Stimulated activated CD4-positive, alpha-beta T cell treated with anti-CD3 and anti-CD28 coated beads, Interleukin-1b, Interleukin-23, amount 100 ng/mL, for 48 hours (primary cell): ENCODE measurements at places on chromosomes 12 and 14.

DNA sequence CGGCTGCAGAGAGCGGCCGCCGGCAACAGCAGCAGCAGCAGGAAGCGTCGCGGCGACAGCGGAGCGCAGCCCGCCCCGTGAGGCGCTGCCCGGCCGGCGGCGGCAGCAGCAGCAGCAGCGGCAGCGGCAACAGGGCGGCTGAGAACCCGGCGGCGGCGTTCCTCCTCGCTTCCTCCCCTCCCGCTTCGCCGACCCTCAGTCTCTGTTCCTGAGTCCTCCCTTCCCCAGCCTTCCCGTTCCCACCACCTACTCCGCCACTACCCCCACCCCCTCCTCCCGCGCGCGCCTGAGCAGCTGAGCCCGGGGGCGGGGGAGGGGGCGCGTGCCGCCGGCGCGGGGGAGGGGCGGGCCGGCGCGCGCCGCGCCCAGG, 310 bp downstream of the BICDL1 start:
- no peak for DNase-seq

DNA sequence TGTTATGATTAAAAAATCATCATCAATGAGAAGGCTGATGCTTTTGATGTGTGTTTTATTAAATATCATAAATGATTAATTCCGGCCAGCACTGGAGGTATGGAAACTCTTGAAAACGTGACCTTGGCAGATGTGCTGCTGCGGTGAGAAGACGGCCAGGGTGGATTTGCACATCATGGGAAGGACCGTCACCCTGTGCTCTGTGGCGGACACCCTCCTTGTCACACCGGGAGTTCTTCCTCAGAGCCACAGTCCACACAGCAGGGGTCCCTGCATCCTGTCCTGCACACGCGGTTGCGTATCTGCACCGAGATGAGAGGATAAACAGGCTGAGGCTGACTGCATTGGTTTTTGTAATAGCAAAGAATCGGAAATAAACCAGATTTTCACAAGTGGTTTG, 33.5 kb downstream of the FZD10 start:
- no peak for DNase-seq

DNA sequence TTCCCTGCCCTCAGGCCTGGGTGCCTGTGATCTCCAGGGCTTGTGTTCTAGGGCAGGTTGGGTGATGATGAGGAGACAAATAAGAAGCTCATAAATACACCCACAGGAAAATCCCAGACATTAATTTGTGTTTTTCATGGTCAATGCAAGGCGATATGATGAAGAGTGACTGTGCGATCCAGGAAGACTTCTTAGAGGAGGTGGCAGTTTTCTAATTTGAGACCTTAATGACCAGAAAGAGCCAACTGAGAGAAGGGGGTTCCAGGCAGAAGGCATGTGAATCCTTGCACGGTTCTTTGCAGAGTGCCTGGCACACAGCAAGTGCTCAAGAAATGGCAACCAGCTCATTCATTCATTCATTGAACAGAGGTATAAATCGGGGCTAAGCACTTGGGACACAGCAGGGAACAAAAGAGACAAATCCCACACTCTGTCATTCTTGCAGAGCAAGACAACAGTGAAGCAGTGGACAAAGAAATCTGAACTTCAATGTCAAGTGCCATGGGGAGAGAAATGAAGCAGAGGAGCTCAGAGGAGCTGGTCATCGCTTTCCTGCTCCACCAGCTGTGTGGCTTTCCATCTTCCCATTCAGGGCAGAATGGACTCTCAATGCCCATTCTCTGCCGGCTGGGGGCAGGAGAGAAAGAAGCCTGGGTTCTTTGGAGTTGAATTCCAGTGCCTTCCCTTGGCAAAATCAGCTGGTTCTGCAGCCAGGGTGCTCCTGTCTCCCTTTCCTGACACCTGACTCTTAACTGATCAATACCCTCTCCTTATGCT, 128.3 kb downstream of the AACS start:
- DNase-seq, result no peak

DNA sequence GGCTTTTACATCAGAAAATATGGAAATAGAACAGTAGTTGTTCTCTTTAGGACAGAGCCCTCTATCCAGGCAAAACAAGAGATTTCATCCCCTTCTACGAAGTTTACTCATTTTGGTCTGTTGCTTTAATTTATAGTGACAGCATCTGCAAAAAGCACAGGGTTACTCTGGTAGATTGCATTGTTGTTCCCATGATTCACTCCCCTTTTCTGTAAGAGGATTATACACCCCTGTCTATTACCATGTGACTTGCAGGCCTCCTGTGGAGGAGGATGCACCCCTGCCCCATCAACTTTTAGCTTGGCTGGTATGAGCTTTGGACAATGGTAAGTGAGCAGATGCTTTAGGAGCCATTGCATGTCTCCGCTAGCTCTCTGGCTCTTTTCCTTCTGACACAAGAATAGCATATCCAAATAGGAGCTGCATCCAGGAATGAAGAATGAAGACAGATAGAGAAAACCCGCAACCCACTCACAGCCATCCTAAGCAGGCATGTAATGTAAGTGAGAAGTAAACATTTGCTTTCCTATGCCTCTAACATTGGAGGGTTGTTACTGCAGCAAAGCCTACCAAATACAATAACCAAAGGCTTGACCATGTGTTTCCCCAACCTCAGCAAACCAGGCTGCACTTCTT, 304.2 kb downstream of the AKAP6 start:
- DNase-seq, result no peak

DNA sequence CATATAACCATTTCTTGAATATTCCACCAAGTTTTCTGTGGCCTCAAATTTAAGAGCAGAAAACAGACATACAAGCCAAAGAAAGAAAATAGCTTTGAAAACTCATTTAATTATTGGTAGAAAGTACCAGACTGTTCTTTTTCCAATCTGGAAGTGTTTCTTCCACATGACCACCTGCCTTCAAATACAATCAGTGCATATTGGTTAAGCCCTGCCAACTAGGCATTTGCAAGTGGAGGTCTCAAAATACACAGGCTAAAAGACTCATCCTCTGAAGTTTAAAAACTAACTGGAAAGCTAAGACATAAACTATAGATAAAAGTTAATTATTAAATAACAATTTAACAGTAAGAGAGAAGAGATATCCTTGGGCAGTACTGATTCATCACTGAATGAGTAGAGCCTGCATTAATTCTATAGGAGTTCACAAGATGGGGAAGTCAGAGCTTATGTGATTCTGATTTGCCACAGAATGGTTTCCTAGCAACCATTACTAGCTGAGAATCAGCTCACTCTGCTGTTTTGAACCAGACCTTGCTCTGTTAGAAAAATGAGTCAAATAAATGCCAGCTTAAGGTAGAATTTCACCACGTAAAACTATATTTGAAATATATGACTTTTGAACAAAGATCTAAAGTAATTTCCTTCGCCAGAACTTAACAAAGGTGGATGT, 433.8 kb downstream of the FUT8 start:
- DNase-seq, result no peak

DNA sequence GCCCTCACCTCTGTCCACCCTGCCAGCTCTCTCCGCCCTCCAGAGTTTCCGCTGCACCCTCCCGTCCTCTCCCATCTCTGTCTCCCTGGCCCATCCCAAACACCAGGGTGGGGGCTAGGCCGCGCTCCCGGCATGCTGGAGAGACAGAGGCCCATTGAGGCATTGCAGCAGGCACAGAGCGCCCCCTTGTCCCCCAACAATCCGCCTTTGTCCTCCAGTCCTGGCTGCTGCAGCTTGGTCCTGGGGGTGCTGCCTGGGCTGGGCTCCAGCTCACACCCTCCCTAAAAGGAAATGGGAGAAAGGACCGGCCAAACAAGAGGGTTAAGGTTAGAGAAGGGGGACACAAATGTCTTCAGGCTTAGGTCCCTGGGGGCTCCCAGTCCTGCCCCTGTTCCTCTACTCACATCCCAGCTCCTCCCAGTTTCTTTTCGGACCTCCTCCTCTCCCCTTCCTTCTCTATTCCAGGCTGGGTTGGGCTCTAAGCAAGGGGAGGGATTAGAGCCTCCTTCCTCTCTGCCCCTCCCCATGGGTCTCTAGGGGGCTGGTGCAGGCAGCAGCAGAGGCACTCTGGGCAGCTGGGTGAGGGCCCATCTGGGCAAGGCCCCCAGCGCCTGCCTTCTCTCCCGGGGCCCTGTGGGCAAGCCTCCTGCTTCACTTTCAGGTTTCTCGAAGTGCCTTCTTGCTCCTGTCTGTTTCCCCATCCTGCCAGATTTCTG, at the start of gene CMTM5:
Gene CMTM5 (plus strand): TSS at position 565 of the 716 bp plus-strand sequence. CDS start 206 bp downstream, outside the sequence.
- DNase-seq, result no peak

GRCh38 chr14:56331592-56332216, 213.5 kb downstream of the PELI2 start:
- no peak for DNase-seq

DNA sequence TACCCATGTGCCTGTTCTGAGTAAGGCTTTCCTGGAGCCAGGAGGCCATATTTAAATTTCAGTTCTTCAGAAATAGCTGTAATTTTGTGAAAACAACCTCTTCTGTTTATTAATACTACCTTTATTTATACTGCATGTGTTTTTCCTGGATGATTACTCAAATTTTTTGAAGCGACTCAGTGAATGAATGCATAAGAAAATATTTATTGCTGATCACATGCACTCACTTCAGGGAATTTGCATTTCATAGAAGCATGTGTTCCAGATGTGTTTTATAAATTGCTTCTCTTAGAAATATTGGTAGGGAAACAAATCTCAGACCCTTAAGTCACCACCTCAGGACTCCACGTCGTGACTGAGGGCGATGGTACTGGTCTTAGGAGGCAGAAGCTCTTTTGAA, 21.8 kb upstream of the DCN start:
- DNase-seq, result no peak

DNA sequence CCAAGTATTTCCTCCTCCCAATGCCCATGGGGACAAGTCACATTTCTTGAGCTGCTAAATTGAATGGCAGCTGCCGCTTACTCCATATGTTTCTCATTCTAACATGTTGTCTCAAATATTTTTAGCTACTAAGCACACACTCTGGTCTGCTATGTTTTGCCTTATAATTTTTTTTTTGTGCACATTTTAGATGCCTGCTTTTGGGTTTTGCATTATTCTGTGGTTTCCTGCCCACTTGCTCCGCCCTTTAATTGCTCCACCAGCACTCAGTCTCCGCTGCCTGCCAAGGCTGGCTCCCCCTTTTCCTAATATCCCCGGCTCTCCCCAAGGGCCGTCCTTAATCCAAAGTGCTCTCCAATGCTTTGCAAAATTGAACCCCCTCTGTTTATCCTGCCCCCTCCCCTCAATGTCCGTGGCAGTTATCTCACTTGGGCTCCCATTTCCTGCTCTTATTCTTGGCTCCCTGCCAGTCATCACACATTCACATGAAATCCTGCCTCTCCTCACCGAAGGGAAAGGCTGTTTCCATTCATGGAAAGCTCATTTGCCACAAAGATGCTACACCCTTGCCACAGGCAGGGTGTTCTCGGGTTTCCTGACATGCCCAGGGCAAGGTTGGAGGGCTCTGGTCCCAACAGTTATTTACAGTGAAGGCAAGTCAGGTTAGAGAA, 79.4 kb downstream of the C12orf75 start:
- DNase-seq, result no peak

- DNase-seq, result no peak
These were observed 371.1 kb downstream of the DPF3 start for GRCh38 chr14:72522847-72523246.

GRCh38 chr12:127241072-127241817, 1025.7 kb upstream of the TMEM132C start:
- DNase-seq, result no peak
